HS-5 (cell line): ENCODE measurements at places on chromosomes 11 and 22.

- no peak for DNase-seq
Observed at GRCh38 chr11:13030857-13031256, 21.7 kb downstream of the RASSF10 start.

- DNase-seq: no peak
Observed at GRCh38 chr22:29737251-29738117, 17.7 kb downstream of the CABP7 start.

- no peak for DNase-seq
Observed at GRCh38 chr22:36862251-36863242, 1.7 kb downstream of the NCF4 start.

DNA sequence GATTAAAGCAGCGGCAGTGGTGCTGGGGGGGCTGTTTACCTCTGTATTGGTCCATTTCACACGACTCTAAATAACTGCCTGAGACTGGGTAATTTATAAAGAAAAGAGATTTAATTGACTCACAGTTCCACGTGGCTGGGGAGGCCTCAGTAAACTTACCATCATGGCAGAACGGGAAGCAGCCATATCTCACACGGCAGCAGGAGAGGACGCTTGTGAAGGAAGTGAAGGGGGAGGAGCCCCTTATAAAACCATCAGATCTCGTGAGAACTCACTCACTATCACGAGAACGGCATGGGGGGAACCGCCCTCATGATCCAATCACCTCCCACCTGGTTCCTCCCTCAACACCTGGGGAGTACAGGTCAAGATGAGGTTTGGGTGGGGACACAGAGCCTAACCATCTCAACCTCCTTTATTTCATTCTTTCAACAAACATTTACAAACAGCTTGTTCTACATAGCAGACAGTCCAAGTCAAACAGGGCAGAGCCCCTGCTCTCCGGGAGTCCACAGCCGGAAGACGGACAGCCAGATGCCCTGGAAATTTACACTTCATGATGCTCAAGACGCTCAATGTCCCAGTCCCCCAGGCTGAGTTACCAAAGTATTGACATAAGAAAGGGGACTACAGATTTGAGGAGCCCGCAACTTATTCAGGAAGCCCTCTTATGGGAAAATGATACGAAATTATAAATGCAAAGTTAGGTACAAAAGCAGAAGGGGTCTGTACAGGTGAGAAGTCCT is 26.3 kb upstream of the HMGXB4 start:
- DNase-seq: no peak

DNA sequence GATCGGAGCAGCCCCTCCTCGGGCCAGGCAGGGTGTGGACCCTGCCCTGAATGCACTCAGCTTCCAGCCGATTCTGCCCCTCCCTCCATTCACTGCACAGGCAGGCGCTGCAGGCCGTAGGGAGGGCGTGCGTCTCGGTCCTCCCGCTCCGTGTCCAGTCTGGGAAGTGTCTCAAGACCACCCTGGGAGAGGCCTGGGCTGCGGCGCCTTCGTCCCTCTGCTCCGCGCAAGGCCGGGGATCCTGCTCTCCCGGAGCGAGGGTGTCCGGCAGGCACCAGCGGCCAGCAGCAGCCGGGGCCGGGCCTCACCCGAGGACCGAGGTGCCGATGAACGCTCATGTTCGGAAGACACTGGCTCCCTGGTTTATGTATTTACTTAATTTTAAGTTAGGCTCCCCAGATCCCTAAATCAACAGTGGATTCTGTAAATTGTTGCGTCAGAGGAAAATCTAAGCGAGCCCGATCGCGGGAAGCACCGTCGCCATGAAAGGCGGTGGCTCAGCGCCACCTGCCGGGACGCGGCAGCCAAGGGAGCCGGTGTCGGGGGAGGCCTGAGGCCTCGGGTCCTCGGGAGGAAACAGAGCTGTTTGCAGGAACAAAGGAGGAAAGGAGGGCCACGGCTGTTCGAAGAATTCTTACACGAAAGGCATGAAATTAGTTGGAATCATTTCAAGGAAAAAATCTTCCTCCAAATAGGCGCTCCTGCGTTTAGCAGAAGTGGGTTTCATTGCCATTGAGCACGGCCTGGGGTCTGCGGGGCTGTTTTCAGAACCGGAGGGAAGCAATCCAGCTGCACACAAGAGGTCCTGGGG is 195.3 kb downstream of the BRD1 start:
- DNase-seq: no peak

DNA sequence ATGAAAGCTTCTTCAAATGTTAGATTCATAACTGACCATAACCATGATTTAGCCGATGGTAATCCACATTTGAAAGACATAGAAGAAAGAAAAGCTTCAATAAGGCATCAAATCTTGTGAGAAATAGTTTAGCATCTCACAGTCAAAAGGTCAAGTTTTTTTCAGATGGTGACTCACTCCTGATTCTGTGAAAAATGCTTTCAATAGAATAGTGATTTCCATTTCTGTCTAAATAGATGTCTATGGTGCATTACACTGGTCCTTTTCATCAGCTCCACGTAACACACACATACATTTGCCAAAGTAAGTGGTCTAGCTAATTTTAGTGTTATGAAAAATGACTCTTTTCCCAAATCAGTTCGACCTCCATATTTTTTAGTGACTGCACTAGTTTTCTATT is 139.2 kb downstream of the LRRC4C start:
- DNase-seq: no peak

- peak; percentile 18 for DNase-seq
Observed at GRCh38 chr11:36540998-36541397, 26.8 kb upstream of the RAG1 start.

GRCh38 chr22:26981541-26981940 is 324.2 kb downstream of the MIAT start:
- no peak for DNase-seq

DNA sequence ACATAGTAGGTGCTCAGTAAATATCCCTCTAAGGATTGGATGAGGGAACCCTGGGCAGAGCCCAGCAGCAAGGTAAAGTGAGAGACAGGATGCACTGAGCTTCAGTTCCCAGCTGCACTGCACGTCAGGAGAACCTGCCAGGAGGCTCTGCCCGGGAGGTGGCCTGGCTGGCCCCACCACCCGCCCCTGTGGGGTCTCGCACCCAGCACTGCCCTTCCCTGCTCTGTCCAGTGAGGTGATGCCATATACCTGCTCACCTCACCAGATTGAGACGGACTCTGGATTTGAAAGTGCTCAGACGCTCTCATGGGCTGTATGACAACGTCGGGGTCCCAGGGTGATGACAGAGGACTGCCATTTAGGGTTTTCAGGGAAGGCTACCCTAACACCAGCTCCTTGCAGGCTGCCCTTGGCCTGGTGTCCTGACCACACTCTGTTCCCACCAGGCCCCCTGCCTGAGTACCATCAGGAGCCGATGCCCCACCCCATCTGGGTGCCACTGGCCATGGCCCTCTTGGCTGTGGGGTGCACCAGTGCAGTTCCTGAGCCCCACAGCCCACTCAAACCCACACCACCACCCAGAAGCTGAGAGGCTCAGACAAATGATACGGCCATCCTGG is 61.7 kb upstream of the FGF3 start:
- no peak for DNase-seq

DNA sequence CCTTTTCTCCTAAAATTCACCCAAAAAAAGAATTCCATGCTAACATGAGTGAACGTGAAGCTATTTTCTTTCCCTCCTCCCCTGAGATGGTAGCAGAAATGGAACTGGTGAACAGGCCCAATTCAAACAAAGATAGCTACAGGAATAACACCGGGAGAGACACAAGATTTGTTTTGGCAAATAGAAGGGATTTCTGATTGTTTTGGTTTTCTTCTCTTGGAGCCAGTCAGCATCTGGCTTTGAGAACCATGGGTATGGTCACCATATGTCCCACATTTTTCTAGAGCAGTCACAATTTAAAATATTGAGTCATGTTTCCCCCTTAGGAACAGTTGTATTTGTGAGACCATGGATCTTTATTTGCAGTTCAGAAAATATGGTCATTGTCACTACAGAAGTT is 214.1 kb downstream of the FAM76B start:
- DNase-seq: no peak

- DNase-seq: no peak
Observed at GRCh38 chr11:64935359-64936081, at the start of gene GPHA2. Gene GPHA2, minus strand, starts transcription at chr11:64935893. Its CDS starts 433 bp downstream, at chr11:64935460.

DNA sequence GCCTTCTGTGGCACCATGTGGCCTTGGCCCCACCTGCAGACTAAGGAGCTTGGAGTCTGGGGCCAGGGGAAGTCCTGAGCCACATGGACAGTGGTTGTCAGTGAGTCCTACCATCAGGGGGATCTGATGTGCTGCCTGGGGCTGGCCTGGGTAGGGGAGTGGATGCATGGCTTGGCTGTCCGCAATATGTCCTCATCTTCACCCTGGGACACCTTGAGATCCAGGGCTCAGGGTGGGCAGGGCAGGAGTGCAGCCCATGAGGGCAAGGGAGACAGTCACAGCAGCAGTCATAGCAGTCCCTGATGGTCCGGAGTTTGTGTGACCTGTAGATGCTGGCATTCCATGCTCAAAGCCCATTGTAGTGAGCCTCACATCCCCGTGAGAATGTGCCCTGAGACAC is 256.8 kb upstream of the B3GAT1 start:
- no peak for DNase-seq
